ENCODE measurements at places on chromosomes 2 and 18.

- DNase-seq: no peak
These were observed 171.1 kb downstream of the PAX3 start for GRCh38 chr2:222127660-222128059.

- peak; percentile 8 for DNase-seq
These were observed 12.8 kb downstream of the SLC30A3 start for GRCh38 chr2:27249891-27250651.

- no peak for DNase-seq
These were observed 1389.1 kb upstream of the TMEFF2 start for GRCh38 chr2:193583638-193584400.

DNA sequence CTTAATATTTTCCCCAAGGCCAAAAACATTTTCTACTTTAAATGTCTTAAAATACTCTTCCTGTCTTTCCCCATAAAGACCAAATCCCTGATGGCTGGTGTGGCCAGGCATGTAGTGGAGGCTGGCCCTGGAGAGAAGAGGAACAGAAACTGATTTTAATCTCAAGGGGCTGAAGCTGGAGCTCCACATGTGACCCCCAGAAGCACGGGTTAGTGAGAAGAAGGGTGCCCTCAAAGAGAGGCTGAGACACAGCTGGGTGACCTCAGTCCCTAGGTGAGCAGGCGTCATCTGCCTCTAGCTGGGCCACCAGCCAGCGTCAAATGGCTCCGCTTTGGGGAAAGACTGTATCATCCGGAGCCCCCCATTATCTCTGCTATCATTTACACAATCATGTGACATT is 19.3 kb upstream of the TMEM18 start:
- DNase-seq: no peak

- DNase-seq: no peak
These were observed 142.4 kb downstream of the CAPN13 start for GRCh38 chr2:30664761-30665358.

DNA sequence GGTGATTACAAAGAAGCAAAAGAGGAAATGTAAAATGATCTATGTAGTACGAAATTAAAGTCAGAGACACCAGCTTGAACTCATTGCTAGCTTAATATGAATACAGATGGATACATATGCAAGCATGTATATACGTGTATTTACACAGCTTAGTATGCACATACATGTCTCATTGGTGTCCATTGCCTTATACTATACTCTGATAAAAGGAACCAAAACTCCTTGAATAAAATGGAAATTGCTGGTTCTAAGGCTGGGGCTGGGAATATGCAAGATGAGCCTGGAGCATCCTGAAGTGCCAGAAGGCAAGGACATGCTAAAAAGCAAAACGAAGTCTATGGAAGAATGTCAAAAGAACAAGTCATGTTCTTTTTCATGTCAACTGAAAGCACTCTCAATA is 1424.4 kb upstream of the SLC39A10 start:
- DNase-seq: no peak

GRCh38 chr2:11998626-11999378 is 252.4 kb downstream of the LPIN1 start:
- no peak for DNase-seq

- DNase-seq: no peak
These were observed 3.3 kb upstream of the ADAM17 start for GRCh38 chr2:9558948-9559381.

GRCh38 chr18:24584205-24584604 is 123.8 kb downstream of the HRH4 start:
- no peak for DNase-seq

- no peak for DNase-seq
These were observed 283.3 kb upstream of the THSD7B start for GRCh38 chr2:136482006-136482405.

GRCh38 chr2:96967436-96967835 is 18.9 kb downstream of the FAM178B start:
- DNase-seq: no peak

GRCh38 chr2:30341500-30342267 is 105.4 kb upstream of the LCLAT1 start:
- DNase-seq: no peak

- DNase-seq: no peak
These were observed 30.4 kb upstream of the KLHL29 start for GRCh38 chr2:23354554-23354953.

DNA sequence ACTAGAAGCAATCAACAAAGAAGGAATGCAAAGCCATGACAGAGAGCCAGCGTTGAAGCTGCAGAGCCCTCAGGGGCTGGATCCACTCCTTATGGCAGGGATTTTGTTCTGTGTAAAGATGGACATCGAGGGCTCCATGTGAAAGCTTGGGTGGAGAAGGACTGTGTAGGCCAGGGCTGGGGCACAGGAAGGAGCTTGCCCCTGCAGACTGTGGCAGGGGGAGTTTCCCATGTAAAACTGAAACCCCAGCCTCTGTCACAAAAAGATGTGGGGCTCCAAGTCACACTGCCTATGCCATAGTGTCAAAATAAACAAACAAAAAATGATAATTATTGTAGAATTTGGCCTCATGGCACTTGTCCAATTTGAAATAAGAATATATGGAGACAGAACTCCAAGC is 408.7 kb upstream of the HS6ST1 start:
- no peak for DNase-seq

DNA sequence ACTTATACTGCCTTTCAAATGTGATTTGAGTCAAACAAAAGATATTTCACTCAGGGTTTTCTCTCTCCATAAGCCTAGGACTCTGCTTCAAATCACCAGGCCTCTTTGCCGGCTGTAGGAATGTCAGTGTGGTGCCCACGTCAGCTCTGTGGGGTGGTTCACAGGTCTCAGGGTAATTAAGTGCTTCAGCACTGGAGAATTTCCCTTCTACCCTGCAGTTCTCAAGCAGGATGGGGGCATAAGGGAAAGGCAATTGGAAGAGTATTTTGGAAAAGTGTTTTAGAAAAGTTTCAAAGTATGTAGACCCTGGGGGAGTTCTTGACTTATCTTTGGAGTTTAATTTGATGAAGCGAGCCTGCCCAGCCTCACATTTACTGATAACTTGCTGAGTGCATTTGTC is 9.6 kb downstream of the CNGA3 start:
- DNase-seq: no peak

GRCh38 chr2:201254081-201254730 is 6.1 kb upstream of the CASP8 start:
- DNase-seq: no peak

DNA sequence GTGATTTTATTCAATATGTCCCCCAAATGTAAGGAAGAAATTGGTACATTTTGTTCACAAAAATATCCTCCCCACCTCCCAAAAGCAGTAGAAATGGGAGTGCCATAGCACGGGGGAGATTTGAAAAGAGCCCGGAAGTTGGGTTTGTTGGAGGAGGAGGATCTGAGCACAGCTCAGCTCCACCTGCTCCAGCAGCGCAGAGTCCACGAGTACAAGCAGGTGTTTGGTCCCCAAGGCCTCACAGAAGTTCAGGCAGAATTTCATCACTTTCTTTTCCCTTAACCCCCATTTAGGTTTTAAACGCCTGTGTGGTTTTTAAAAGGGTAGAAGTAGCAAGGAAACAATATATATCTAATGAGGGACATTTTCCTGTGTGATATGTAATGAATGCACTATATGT is 56.0 kb downstream of the TRAPPC12 start:
- DNase-seq: peak; percentile 87

- DNase-seq: no peak
These were observed 228.5 kb downstream of the TTC32 start for GRCh38 chr2:19673213-19673791.

DNA sequence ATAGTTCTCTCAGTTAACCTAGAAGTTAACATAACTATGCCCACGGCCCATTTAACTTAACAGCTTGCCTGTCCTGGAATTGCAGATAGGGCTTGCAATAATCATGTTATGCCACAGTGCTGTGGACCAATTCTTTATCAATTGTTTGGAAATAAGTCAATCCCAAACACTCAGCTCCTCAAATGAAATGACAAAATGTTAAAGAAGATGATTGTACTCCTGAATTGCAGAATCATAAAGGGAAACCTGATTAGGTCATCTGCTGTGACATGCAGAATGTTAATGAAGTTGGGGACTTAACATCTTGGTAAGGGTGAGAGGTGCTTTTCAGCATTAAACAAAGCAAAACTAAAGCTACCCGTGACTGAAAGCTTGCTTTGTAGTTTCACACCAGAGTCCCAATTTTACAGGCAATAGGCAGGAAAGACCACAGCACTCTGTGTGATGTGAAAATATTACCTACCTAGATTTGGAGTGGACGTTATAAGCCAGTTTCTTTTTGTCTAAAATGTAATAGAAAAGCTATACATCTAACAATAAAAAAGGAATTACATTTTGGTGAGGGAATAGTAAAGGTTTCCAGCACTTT is 364.0 kb downstream of the GPD2 start:
- DNase-seq: no peak

- no peak for DNase-seq
These were observed 4.5 kb downstream of the PROM2 start for GRCh38 chr2:95278637-95279225.

DNA sequence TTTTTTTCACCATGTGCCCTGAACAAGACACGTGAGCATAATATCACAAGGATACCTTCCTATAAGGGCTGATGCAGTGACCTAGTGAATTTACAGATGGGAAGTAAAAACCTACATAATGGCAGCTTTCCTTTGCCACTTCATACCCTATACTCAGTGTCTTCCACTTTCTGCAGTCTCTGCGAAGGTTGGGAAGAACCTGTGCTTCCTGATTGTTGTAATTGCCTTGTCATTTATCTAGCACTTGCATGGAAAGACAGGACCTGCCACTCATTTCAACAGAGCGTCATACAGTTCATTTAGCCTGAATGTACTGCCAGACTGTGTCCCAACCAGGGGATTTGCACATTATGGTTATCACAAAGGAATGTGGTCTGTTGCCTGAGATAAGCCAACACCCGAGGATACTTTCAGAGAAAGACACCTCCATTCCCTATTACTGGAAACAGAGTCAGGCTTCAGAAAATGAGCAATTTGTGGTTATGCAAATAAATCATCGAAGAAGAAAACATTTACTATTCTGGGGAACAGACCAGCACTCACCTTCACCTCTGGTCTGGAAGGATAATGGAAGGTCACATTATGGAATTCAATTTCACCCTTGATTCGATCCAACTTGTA is 55.0 kb downstream of the ABCB11 start:
- DNase-seq: no peak

DNA sequence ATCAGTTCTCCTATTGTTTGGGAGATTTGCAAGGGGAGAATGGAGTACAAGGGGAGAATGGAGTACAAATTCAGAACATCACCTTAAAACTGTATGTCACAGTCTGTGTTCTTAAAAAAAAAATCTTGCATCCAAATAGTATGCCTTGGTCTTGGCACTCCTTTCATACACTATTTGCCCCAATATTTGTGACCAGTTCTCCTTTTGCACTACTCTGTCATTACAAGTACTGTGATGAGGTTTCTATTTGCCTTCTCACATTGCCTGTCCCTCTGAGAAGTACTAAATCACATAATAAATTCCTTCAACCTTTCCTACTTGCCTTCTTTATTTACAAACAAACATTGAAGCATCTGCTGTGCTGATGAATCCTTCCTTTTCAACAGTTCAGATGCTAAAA is 36.0 kb upstream of the NCK2 start:
- DNase-seq: no peak

DNA sequence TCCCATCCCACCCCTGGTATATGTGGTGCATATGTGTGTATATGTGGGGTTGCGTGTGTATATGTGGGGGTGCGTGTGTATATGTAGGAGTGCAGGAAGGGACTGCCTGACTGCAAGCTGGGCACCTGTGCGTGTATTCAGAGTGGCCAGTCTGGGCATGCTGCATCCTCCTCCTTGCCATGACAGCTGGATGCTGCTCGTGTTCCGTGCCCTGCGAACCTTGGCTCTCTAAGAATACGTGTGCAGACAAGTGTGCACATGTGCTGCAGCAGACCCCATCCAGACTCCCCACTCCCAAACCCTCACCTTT is 222.1 kb downstream of the CELF4 start:
- no peak for DNase-seq

GRCh38 chr2:207694811-207695281 is 16.6 kb upstream of the CCNYL1 start:
- no peak for DNase-seq

GRCh38 chr2:58893656-58894351 is 652.7 kb upstream of the FANCL start:
- DNase-seq: no peak

DNA sequence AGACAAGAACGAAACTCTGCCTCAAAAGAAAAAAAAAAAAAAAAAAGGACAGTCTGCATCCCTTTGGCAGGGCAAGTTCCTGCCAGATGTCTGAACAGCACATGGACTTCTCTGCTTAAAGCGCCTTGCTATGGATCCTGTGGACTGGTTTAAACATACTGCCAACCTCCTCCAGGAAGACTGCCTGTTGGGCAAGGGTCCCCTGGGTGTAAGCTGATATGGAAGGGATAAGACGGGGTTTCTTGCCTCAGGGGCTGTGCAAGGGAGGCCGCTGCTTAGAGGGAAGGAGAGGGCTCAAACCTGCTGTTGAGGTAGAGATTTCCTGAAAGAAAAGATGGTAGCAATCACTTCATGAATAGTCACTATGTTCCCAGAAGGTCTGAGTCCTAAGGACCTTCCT is 22.2 kb downstream of the SKA1 start:
- DNase-seq: no peak

GRCh38 chr2:219180961-219181360 is 2.9 kb downstream of the RETREG2 start:
- no peak for DNase-seq

DNA sequence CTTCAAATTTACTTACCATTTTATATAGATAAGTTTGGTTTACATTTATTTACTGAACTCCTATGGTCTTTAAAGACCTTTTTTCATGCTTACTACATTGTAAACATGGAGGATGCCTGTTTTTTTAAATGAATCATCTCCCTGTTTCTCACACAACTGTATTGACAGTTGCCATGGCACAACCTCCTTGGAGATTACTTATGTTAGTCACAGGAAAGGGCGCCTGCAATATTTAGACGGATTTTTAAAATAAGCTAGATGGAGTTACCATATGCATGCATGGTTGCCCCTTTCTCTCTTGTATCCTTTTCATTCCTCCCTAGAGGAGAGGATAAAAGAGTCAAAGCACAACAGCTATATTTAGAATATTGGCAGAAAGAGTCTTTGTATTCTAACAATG is 34.8 kb upstream of the CCDC102B start:
- DNase-seq: no peak

Data from NCI-H510A treated with DMSO at 0.1 percent for 48 hours (cell line).